ENCODE measurements at places on chromosomes 11 and 22.

DNA sequence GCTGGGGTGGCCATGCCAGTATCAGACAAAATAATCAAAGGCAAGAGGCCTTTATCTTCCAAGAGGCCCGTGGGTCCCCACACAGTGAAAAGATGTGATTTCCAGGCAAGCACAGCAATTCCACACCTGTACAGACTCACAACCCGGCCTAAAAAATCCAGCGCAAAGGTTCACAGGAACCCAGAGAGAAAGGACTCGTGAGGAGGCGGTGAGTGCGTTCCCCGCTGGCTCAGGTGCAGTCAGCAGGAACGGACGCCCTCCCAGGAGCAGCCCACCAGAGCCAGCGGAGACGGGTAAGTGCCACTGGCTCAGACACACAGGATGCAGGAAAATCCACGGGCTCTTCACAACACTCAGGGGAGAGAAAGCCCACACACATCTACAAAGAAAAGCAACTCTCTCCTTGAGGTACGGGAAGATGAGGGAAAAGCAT, 4.4 kb downstream of the TOLLIP start:
- DNase-seq = no peak

DNA sequence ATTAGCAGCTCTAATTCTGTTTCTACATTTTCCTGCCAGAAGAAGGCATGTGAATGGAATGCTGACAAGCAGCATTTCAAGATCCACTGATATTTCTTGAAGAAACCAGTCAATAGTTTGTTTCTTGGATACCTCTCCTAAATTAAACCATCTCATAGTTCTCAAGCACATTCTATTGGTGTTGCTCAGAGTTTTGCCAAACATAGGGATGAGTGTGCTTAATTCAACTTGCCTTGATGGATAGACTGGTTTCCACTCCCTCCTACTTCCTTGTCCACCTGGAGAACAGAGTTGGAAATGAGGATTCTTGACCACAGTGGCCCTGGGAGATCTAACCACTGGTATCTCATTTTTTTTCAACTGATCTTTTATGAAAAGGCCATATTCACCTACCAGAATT, 29.8 kb upstream of the DDX10 start:
- no peak for DNase-seq

DNA sequence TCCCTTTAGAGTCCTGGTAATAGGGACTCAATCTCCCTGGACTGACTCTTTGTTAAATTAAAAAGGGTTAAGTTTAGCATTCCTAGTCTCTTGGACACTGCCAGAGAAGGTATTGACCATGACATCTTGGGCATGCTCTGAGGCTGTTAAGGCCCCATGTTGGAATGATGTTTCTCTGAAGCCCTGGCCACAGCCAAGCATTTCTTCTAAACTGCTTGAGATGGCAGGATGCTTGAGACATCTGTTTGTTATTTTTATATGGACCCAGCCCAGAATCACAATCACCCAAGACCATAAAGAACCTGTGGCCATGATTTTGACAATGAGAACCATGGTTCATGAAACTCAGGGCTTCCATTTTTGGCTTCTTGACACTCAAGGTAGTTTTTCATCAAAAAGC, 5.5 kb upstream of the ANKK1 start:
- DNase-seq = no peak

- DNase-seq = no peak
Observed at GRCh38 chr11:69518081-69518950, 36.9 kb downstream of the LINC01488 start.

DNA sequence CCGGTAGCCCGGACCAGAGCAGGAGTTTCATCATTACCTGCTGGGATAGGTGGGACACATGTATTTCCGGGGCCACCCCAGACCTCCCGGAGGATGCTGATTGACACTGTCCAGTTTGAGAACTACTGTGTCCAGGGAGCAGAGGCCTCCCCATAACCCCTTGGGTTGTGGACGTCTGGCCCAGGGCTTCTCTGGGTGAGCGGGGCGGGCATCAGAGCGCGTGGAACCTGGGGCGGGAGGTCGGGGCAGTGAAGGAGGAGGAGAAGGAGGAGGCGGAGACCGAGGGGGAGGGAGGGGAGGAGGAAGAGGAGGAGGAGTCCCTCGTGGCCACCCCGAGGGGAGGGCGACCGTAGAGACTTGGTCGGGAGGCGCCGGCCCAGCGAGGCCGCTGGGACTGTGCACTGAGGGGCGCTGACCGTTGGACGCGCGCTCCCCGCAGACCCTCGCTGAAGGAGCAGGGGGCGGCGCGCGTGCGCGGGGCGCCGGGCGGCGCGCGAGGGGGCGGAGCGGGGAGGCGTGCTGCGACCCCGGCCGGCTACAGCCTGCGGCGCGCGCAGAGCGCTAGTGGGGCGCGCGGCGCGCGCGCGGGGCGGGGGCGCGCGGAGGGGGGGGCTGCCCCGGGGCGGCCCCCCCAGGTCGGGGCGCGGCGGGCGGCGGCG, at the start of gene GRK3:
GRK3 (plus strand) TSS at position 356 of the 659 bp plus-strand sequence. CDS start 366 bp downstream, outside the sequence.
- DNase-seq = peak; percentile 64

- DNase-seq = no peak
Observed at GRCh38 chr22:36541831-36542411, 13.0 kb upstream of the EIF3D start.

DNA sequence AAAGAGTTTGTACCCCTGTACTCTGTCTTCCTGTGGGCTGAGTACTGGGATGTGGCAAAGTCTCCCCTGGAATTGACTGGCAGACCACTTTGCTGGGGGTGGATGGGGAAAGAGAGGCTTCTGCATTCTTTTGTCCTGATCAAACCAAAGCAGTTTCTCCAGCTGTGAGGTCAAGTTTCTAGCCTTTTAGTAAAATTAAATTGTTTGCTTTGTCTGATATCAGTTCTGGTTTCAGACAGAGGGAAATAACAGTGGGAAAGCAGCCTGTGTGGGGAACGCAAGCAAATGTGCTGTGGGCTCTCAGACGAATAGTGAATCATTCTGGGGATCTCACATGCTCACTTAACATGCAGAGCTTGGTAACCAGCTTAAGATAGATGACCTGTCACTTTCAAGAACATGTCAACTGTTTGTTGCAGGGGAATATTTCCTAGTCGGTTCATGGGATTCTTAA, 151.6 kb downstream of the FAT3 start:
- DNase-seq = no peak

DNA sequence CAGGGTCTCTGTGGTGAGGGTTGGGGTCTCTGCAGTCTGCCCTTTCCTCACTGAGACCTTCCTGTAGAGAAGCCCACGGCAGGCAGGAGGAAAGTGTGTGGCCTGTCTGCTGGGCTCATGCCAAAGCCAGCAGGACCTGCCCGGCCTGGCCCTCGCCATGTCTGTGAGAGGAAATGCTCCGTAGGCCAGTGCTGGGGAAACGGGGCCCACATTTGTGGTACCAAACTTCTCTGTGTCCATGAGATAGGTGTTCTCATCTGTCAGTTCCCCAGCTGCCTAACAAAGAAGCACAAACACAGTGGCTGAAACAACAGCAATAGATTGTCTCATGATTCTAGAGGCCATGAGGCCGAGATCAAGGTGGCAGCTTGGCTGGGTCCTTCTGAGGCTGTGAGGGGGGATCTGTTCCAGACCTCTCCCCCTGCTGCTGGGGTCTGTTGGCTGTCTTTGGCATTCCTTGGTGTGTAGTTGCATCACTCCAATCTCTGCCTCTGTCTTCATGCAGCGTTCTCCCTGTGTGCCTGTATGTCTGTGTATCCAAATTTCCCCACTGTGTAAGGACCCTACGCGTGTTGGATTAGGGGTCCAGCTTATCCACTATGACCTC, 772.5 kb downstream of the TBC1D22A start:
- DNase-seq = no peak

DNA sequence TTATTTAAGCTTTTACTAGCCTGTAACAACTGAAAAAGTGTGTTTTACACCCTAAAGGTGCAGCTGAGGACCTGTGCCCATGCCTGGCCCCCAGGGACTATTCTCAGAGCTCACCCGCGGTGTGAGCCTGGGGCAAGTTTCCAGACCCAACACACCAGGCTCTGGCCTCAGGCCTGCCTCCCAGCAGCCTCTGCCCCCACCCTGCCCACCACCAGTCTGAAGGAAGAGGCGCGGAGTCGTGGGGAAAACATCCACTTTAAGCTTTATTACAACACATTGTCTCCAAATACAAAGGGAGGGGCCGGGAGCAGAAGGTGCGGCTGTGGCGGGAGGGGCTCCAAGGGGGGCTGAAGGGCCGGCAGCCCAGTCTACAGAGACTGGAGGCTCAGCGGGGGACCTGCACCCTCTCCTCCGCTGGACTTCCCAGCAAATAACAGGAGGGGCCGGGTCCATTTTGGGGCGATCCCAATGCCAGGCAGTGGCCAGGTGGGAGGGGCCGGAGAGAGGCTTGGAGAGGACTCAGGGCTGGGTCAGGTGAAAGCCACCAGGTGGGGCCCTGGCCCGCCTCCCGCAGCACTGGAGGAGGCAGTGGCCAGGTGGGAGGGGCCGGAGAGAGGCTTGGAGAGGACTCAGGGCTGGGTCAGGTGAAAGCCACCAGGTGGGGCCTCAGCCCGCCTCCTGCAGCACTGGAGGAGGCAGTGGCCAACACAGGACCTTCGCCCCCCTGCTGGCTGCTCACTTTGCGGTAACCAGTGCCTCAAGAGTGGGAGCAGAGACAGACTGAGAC, 18.1 kb downstream of the DUSP8 start:
- DNase-seq = no peak

DNA sequence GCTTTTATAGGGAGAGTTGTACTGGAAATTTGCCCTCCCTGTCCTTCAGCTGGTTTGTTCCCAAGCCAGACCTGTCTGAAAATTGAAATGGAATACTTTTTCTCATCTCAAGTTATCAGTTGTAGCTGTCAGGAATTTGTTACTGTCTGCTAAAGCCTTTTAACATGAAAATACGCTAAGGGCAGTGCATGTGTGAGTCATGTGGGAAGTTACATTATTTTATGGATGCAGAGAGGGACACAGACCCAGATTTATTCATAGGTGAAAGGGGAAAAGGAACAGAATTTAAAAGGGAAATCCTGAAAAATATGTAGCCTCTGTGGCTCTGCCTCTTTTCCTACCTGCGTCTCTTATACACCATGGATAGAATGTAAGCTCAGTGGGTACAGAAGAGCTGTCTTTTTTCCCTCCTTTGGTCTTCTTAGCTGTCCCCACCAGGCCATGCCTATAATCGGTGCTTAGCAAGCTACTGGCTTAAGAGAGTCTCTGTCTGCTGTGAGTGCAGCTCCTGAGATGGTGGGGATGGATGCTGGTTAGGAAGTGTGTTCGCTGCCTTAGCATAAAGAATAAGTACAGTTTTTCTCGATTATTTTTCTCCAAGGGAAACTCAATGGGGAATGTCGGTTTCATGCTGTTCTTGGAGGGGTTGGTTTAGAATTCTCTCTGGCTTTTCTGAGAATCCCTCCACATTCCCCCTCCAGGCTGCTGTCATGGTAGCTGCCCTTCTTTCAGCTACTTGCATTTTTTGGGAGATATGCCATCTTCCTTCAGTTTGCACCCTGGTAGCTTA, 166.8 kb downstream of the TEAD1 start:
- no peak for DNase-seq

- DNase-seq = no peak
Observed at GRCh38 chr11:17864478-17864941, 129.9 kb downstream of the KCNC1 start.

DNA sequence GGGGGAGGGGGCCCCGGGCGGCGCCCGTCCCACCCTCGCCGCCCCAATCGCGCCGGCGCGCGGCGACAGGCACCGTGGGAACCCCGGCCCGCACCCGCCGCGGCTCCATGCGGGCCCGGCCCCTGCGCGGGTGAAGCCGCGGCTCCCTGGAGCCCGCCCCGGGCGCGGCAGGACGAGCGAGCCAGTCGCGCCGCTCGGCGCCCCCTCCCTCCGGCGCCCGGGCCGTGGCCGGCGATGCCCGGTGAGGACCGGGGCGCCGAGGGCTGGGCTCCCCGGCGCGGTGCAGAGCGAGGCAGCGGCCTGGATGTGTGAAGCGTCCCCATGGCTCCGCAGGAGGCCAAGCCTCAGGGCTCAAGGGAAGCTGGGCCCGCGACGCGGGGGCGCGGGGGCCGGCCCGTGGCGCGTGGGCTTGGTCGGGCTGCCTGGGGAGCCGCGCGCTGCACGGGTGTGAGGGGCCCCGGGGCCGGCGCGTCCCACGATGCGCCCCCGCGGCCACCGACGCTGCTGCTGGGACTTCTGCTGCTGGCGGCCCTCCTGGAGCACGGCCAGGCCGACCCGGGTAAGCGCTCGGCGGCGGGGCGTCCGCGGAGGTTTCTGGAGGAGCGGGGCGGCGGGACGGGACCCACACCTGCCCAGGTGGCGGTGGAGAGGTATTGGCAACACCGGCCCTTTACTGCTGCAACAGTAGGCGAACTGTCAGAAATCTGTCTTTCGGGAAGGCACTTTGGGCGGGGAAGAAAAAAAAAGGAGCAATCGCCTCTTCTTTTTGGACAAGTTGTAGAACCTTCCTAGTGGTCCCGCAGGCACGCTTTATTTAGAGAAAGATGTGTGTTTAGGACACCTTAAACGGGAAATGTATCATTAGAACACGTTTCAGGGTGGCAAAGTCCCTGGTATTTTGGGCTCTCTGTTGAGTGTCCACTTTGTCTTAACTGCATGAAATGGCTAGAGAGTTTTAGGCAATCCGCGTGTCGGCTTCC, 119.4 kb downstream of the HIPK3 start:
- DNase-seq = peak; percentile 28

DNA sequence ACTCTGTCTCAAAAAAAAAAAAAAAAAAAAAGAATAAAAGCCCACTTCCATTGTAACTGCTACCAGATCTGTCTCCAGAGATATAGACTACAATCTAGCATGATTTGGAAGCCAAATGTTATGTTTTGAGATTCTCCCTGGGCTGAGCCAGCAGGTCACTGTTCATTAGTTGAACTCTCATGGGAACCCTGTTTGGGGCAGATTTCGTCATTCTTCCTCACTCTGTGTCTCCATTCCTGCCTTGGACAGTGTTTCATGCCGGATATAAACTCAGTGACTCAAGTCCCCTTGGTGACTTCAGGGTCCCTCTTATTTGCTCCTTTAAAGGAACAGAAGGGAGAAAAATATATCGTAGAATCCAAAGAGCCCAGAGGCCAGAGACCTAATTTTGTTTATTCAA, 378.1 kb downstream of the LARGE1 start:
- no peak for DNase-seq

- no peak for DNase-seq
Observed at GRCh38 chr11:70552167-70553150, 154.1 kb downstream of the CTTN start.

DNA sequence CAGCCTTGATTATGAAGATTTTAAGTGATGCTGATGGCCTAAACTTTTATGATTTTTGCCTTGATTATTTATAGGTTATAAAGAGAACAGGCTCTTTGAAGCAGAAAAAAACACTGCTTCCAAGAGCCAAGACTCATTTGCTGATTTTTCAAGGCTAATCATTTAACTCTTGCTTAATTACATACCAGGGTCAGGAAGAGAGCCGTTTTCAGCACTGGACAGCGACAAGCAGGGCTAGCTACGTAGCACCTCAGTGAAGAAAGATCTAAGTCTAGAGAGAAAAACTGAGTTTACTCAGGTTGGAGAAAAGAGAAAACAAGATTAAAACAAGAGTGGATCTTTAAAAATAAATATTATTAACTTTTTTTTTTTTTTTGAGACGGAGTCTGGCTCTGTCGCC, 615.4 kb upstream of the B3GAT1 start:
- no peak for DNase-seq

DNA sequence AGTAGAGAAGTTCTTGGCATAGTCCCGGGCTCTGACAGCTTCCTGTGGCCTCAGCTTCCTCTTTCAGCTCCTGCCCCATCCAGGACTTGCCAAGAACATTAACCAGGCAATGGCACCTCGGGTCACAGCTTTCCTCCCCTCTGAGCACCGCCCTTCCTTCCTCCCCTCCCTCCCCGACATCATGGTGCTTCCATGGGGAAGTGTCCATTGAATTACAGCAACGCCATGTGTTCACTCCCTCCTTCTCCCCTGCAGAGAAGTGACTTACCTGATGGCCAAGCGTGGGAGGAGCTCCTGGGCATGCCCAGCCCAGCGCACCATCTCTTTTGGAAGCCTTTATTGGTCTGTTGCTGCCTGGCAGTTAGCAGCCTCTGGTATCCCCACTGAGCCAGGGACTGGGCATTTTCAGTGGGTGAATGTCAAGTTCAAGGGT, 25.8 kb upstream of the DAGLA start:
- DNase-seq = no peak
